ENCODE measurements at places on chromosomes 12 and 14. TPM values are rescaled to one million over a fixed set of nuclear protein-coding genes. Genes with fewer than 3 reads are reported as not detected.

Gene KRT72
- total RNA-seq = not detected

Gene FZD10
- not detected for total RNA-seq

- peaks cover 6% of the 10 kb centered on the region for H3K27me3 ChIP-seq
- peaks cover 5% of the 10 kb centered on the region for H3K4me1 ChIP-seq
- DNase-seq = peak; percentile 95
- H3K27ac ChIP-seq = peak within 1 kb of the TSS; percentile 100
- H3K4me3 ChIP-seq = peak within 1 kb of the TSS; percentile 100
Measured at GRCh38 chr12:120528861-120529525, at the start of gene COQ5. COQ5 (minus strand) TSS chr12:120529158; CDS start chr12:120529141, 17 bp downstream.

Gene TAPBPL
- 0.96 TPM for total RNA-seq

Gene NRL
- 3.7 TPM for total RNA-seq

Gene TAS2R30
- total RNA-seq = 5.1 TPM

GRCh38 chr12:88529531-88530488 is 50.5 kb downstream of the KITLG start:
- DNase-seq = no peak
- no peaks in the 10 kb centered on the region for H3K36me3 ChIP-seq
- H3K4me1 ChIP-seq = no peaks in the 10 kb centered on the region
- H3K4me3 ChIP-seq = no peak overlapping the region

GRCh38 chr14:68787092-68787992 is 5.5 kb downstream of the ZFP36L1 start:
- H3K4me1 ChIP-seq = no peaks in the 10 kb centered on the region
- H3K27ac ChIP-seq = no peak overlapping the region
- no peaks in the 10 kb centered on the region for H3K36me3 ChIP-seq
- peaks cover 8% of the 10 kb centered on the region for H3K27me3 ChIP-seq
- peak; percentile 12 for DNase-seq
- H3K4me3 ChIP-seq = no peak overlapping the region

Gene PDE3A
- 1.3 TPM for total RNA-seq

GRCh38 chr12:57452937-57453509 is 2.1 kb upstream of the INHBE start:
- peaks cover 28% of the 10 kb centered on the region for H3K4me1 ChIP-seq
- peaks cover 9% of the 10 kb centered on the region for H3K27me3 ChIP-seq
- peak overlapping the region; percentile 91 for H3K27ac ChIP-seq
- H3K36me3 ChIP-seq = peaks cover 9% of the 10 kb centered on the region
- peak; percentile 94 for DNase-seq

- H3K4me1 ChIP-seq = no peaks in the 10 kb centered on the region
- peaks cover 56% of the 10 kb centered on the region for H3K27me3 ChIP-seq
- no peak for DNase-seq
- H3K27ac ChIP-seq = no peak overlapping the region
- H3K36me3 ChIP-seq = no peaks in the 10 kb centered on the region
- no peak overlapping the region for H3K4me3 ChIP-seq
Measured at GRCh38 chr12:53985994-53986685, 1.2 kb downstream of the HOXC10 start.
